Tongue (tissue), 3 donors: ENCODE measurements at places on chromosomes 6 and 20. TPM values are rescaled to one million over a fixed set of nuclear protein-coding genes. Genes with fewer than 3 reads are reported as not detected.

DNA sequence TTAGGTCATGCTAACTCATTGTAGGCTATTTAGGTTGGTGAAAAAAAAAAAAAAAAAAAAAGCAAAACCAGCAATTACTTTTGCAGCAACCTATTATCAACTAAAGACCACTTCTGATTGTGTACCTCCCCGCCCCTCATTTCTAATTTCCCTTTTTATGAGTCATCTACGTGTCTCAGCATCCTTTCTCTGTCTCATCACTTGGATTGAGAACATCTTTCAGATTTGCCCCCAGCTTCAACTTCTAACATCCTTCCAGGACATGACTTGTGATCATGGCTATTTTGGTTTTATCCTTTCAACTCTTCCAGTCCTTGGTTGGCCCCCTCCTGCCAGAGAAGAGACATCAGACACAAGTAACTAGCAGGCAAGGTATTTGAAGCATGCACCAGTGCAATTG, 156.7 kb upstream of the CCN2 start:
- no peak for DNase-seq

- no peak for DNase-seq
Measured at GRCh38 chr6:151388997-151389617, 2.3 kb downstream of the ZBTB2 start.

- peak; percentile 29 for DNase-seq
Measured at GRCh38 chr6:166307082-166308032, 835 bp downstream of the PRR18 start.

Gene LY6G5C
- not detected for total RNA-seq

Gene HTR1B
- total RNA-seq, result not detected

GRCh38 chr20:48092596-48093280, 307.5 kb upstream of the SULF2 start:
- peak; percentile 37 for DNase-seq

Gene CFB
- total RNA-seq, result 7.1 TPM

DNA sequence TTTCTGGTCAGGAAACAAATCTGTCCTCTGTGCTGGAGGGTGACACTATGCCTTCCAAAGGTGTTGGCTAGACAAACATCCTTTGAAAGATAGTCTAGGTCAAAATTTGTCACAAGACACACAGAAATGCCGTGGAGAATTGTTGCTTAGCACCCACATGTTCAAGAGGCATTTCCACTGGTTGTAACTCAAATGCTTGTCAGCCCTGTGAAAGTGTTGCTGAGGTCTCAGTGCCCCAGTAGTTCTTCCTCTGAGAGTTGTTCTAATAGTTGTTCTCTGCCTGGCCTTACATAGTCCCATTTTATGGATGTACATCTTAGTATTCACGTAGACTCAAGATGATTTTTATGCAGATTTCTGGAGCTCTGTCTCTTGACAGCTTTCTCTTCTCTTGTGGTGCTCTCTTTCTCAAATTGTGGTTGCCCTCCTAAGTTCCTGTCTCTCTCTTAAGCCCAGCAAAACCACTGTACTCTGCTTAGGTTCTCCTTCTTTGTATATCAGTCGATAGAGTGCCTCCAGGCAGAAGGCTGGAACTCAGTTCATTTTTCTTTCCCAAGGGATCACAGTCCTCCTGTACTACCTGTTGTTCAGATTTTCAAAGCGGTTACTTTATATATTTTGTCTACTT, 39.5 kb upstream of the REV3L start:
- DNase-seq, result no peak

- no peak for DNase-seq
Measured at GRCh38 chr6:23584134-23584763, 541.8 kb upstream of the NRSN1 start.

GRCh38 chr6:12024699-12025434, 12.8 kb downstream of the HIVEP1 start:
- no peak for DNase-seq

Gene SLC35F1
- 6.3 TPM for total RNA-seq

GRCh38 chr6:52539607-52540006, 37.3 kb downstream of the TRAM2 start:
- no peak for DNase-seq

- DNase-seq, result no peak
Measured at GRCh38 chr6:46039646-46040045, 24.0 kb upstream of the CLIC5 start.

GRCh38 chr6:117206944-117207687, 58.2 kb upstream of the VGLL2 start:
- peak; percentile 76 for DNase-seq

Gene TPBG
- 16.6 TPM for total RNA-seq

GRCh38 chr20:25205277-25206062, 10.0 kb downstream of the ENTPD6 start:
- DNase-seq, result no peak

Gene MCUR1
- 27.2 TPM for total RNA-seq

- no peak for DNase-seq
Measured at GRCh38 chr6:37130704-37131103, 39.2 kb upstream of the PIM1 start.

DNA sequence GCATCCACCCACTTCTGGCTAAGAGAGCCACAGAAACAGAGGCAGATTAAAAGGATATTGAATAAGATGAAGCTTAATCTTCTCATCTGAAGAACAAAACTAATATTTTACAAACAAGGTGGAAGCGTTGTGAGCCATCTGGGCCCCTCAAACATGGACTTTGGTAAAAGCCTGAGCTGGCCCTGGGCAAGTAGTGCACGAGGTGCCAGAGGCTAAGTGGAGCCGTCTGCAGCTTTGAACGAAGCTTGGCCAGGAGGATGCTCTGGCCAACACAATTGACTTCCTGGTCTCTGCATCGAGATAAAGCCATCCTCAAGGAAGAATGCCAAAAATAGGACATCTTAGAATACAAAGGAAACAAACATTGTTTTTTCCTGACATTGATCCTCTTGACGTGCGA, 53.2 kb upstream of the PLEKHG1 start:
- DNase-seq, result no peak

DNA sequence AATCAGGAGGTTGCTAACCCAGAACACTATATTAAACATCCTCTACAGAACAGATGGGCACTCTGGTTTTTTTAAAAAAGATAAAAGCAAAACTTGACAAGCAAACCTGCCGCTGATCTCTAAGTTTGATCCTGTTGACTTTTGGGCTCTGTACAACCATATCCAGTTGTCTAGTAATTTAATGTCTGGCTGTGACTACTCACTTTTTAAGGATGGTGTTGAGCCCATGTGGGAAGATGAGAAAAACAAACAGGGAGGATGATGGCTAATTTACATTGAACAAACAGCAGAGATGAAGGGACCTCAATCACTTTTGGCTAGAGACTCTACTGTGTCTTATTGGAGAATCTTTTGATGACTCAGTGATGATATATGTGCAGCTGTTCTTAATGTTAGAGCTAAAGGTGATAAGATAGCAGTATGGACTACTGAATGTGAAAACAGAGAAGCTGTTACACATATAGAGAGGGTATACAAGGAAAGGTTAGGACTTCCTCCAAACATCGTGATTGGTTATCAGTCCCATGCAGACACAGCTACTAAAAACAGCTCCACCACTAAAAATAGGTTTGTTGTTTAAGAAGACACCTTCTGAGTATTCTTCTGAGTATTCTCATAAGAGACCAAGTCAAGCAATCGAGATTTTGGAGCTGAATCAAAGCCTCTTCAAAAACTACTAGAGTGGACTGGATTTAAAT, 201.2 kb upstream of the SHLD1 start:
- no peak for DNase-seq

DNA sequence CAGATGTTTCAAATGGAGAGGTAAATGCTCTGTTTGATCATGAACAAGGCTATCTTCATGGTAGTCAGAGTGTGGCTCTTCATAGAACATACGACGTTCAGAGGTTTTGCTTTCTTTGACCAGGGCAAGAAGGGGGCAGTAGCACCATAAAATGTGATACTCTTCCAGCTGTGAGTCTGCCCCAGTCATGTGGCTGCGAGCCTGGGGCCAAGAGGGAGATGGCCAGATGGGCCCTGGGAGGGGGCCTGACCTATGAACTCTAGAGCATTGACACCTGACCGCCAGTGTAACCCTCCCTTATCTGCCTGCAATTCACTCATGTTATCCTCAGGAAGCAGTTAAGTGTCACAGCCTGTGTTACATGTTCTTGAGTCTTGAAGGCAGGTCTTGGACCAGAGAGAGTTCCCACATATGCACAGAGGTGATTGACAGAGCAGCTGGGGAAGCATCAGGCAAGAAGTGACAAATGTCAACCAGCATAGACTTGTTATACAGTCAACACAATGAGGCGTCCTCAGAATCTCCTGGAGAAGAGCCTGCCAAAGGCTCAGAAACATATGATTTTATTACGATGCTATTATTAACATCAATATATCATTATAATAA, 55.0 kb downstream of the SCML4 start:
- DNase-seq, result peak; percentile 63

GRCh38 chr6:170291271-170292110, 613 bp upstream of the DLL1 start:
- DNase-seq, result peak; percentile 86

Gene C20orf144
- not detected for total RNA-seq

DNA sequence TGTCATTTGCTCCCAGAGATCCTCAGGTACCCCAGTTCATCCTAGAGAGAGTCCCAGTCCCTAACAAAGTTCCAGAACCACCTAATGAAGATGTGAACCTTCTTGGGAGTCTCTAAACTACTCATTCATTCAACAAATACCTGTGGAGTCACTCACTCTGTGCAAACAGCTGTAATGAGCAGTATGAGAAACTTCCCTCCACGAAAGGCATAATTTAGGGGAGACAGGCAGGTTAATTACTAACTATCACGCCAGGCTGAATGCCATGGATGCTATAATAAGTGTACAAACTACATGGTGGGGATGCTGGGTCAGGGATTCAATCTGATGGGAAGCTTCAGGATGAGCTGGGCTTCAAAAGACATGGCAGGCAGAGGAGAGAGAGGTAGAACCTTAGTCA, 70.1 kb upstream of the AFDN start:
- no peak for DNase-seq

- no peak for DNase-seq
Measured at GRCh38 chr20:63745424-63745805, 5.8 kb downstream of the SLC2A4RG start.
